NCI-H187 treated with DMSO at 0.1 percent for 48 hours (cell line): ENCODE measurements at places on chromosomes 11 and 22.
A peak's percentile ranks its signal among the peaks of the same experiment; 100 is the strongest.

GRCh38 chr22:30214703-30215407, 31.7 kb downstream of the LIF start:
- DNase-seq, result no peak

- no peak for DNase-seq
Observed at GRCh38 chr11:15289723-15290122, 175.0 kb downstream of the INSC start.

GRCh38 chr11:10450462-10451425, 4.3 kb upstream of the AMPD3 start:
- no peak for DNase-seq

GRCh38 chr11:1770528-1770927, 6.8 kb upstream of the CTSD start:
- DNase-seq, result no peak

GRCh38 chr22:46674367-46674781, 54.2 kb downstream of the GRAMD4 start:
- DNase-seq, result no peak

DNA sequence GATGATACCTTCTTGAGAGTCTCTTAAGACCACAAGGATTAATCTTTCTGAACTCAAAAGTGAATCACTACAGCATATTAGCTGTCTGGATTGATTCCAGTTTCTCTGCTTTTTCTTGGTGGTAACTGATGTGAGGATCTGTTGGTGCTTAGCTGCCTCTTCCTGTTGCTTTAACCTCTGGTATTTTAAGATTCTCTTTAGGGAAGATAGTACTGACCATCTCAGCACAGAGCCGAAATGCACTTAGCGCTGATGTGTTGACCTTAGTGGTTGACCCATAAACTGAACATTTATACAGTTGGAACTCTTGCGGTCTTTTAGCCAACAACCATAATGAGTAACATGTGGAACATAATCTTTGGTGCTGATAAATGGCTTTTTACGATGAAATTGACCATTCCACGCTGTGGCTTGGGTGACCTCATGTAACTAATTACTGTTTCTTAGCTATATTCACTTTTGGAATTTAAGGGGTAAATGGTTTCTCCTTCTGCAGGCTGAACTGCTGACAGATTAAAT, 33.7 kb downstream of the APLP2 start:
- DNase-seq, result no peak

DNA sequence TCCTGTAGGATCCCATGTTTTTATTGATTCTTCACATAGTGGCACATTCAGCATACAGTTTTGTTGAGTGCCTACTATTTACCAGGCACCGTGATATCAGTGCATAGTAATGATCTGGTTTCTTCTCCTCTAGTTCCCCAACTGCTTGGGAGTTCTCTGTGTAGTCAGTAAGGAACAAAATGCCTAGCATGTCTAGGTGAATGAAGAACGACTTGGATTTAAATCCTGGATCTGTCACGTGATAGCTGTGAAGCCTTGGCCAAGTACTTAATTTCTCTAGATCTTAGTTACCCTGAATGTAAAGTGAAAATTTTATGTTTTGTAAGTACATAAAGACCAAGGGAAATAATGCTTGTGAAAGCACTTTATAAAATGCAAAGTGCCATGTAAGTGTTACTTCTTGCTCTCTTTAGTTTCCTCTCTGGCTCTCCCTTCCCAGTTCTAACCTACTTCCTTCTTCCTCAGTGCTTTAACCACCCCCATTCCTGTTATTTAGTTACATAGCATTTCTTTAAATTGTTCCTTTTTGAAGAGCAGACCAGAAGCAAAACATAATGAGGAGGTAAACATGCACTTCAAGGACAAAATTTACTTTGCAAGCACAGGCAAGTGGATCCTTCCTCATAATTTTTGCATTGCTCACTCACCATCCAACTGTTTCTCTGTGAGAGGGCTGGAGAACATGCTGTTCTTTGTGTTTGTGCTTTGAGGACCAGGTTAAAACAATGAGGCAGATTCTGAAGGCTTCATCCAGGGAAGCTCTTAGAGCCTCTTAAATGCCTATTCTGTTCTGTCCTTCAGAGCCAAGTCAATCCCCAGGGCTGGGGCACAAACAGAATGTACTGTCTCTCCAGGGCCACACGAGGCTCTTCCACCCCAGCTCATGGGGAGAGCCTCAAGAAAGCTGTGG, 353.9 kb upstream of the TENM4 start:
- DNase-seq, result peak; percentile 84

- no peak for DNase-seq
Observed at GRCh38 chr11:62373464-62374119, 36.3 kb downstream of the ASRGL1 start.

DNA sequence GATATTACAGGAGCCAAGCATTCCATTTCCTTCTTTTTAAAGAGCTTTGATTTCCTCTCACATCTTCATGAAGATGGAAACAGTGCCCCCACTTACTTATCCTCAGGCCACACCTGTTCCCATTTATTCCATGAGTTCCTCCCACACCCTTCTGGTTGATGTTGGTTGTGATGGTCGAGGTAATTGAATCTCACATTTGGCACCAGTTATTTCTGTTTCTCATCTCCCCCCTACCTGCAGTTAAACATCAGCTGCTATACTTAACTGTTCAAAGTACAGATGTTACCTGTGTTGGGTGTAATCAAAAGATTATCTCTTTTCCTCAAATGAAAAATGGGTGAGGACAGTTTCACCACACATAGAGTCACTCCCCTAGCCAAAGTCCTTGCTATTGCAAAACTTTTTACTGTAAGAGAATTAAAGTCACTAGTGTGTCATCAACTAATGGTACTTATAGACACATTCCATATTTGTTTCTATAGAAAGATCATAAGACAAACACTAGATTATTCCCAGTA, 1.9 kb downstream of the TMEM45B start:
- no peak for DNase-seq

- no peak for DNase-seq
Observed at GRCh38 chr22:46078241-46079092, 71.9 kb upstream of the PPARA start.

DNA sequence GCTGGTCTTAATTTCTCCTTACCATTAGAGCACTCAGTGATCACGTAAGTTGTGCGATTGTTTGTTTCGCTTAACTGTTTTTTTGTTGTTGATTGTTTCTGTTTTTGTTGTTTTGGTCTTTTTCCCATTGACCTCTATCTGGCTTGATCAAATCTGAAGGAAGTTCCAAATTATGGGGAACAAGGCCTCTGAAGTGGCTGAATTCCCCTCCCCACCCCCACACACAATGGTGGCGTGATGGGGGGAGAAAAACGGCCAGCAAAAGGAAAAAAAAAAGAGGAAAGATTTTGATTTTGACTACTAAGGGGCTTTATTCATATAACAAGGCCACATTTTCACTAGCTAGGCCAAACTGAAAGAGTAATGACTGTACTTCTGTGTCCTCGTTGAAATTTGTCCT, 53.6 kb downstream of the OSBPL5 start:
- DNase-seq, result no peak

DNA sequence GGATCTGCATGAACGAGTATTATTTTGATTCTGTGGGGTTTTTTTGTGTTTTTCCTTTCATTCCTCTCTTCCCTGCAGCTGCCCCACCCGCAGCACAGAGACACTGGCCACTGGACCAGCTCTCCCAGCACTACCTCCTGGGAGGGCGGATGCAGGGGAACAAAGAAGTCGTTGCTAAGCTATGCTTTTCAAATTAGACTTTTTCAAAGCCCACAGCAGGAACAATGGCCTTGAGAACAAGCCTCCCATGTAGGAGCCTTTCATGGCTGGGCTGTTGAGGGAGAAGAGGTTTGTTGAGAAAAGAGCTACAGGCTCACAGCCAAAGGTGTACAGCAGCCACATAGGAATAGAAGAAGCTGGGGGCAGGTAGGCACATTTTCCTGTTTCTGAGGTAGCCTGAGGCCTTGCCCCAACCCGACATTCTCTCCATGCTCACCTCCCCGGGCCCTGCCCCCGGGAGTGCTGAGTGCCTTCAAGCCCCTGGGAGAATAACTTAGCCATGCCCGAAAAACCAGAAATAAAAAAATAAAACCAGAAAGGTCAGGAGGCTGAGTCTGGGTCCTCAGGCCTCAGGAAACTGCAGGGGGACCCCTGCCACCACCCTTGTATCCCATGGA, 20.5 kb upstream of the SYT12 start:
- no peak for DNase-seq

DNA sequence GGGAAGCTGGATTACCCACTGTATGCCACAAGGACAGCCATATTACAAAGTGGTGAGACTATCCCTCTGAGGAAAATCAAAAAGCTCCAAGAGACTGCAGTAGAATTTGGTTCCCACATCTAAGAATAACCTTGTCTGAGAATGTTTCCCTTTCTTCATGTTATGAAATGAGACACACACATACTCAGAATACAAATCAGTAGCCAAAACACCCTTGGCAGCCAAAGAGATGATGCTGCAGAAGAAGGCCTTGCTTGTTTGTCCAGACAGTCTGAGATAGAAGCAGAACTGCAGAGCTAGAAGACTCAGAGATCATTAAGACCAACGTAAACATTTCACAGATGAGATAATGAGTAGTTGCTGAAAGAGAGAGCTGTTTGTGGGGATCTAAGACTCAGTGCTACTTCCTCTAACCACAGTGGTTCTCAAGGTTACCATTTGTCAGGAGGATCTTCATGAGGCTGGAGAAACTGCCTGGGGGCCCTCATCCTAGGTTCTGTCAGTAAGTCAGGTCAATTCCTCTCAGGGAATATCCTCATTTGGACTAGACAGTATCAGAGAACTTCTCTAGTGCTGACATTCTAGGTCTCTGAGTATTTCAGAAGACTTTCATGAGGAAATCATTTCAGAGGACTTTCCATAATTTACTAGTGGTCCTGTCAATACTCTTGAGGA, 38.9 kb downstream of the RELT start:
- no peak for DNase-seq

DNA sequence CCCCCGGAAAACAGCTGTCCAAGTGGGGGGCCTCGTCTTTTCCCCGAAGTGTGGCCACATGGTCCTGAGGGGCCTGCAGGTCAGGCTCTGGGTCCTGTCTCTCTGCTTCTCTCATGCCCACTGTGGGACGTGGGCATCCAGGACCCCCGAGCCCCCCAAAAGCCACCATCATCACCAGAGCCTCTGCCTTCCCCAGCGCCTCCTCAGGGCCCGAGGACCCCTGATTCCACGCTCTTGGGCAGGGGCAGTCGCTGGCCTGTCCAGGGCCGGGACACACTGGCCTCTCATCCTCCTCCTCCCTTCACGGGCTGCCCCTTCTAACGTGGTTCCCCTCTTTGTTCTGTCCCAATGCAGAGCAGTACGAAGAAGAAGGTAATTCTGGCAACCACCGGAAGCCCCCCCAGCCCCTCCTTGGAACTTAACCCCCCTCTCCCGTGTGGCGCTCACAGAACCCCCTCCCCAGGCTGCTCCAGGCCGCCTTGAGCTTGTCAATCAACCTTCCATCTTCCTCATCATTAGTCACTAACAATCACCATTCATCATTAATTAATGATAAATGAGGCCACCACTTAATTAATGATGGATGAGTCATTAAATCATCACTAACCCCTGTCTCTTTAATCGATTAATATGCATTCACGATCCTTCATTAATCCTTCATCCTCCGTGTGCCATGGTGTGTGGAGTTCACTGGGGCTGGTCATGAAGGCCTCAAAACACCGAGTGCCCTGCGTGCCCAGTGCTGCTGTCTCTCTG, 3.9 kb downstream of the TNNT3 start:
- no peak for DNase-seq

- DNase-seq, result no peak
Observed at GRCh38 chr11:124238512-124238911, 2.4 kb upstream of the OR8G1 start.

- no peak for DNase-seq
Observed at GRCh38 chr11:58562375-58562800, 13.3 kb downstream of the LPXN start.

GRCh38 chr11:13297308-13297916, 19.8 kb downstream of the BMAL1 start:
- no peak for DNase-seq

GRCh38 chr11:115555336-115556090, 51.3 kb upstream of the CADM1 start:
- no peak for DNase-seq

- no peak for DNase-seq
Observed at GRCh38 chr22:40654522-40655167, 18.1 kb upstream of the MRTFA start.

DNA sequence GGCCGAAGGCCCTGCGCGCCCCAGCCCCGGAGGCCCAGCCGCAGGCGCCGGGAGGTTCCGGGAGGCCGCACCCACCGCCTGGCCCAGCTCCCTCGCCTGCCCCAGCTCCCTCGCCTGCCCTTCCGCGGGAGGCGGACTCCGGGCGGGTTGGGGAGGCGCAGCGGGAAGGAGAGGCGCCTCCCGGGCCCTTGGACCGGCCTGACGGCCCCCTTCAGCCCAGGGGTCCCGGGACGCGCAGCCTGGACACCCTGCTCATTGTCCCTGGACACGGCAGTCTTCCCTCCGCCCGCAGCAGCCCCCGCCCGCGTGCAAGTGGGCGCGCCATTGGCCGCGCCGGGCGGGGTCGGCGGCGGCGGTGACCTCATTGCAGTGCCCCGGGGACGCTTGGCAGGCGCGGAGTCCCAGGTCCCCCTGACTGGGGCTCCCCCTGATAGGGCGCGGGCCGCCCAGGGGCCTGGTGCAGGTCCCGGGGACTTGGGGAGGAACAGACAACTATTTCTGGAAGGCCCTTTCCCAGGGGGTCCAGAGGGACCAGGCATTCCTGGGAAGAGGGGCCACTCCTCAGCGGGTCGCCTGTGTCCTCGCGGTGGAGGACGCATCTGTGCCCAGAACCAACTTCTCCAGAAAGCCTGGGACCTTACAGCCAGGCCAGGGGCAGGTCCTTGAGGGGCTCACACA, 501 bp downstream of the CD151 start:
- no peak for DNase-seq

GRCh38 chr11:45534132-45534531, 131.3 kb downstream of the CHST1 start:
- no peak for DNase-seq

DNA sequence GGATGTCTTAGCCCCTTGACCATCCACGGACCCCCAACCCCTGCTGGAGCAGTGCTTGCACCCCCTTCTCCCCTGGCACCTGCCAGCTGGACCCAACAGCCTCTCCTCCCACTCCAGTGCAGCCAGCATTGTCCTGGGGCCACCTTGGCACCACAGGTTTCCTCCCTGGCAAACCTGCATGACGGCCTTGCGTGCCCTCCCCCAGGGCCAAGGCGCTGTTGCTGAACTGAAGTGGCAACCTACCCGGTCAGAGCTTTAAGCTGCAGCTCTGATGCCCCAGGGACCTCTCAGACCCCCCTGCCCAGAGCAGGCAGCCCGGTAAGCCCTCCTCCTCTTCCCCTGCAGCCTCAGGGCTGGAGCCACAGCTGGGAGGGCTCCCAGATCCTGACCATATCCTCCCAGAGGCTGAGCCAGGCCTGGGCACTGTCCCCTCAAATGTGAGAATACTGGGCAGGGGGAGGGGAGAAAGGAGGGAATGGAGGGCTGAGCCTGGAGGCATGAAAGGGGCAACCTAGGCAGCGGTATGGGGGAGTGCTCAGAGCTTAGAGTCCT, 1.8 kb upstream of the LRRC75B start:
- DNase-seq, result no peak

DNA sequence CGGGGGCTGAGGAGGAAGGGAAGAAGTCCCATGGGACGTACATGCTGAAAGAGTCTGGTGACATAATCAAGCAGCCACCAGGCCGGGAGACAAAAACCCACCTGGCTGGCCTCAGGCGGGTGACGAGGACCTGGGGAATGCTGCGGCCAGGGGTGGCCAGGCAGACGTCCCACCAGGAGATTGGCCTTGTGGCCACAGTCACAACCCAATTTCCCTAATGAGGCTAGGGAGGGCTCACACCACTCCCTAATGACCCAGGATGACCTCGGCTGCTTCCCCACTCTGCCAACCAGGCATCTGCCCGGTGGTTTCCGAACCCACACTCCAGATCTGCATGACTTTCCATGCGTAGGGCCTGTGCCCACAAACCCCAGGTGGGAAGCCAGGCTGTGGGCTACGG, 66.9 kb downstream of the SCUBE1 start:
- DNase-seq, result no peak
